ENCODE measurements at places on chromosomes 12 and 14.

DNA sequence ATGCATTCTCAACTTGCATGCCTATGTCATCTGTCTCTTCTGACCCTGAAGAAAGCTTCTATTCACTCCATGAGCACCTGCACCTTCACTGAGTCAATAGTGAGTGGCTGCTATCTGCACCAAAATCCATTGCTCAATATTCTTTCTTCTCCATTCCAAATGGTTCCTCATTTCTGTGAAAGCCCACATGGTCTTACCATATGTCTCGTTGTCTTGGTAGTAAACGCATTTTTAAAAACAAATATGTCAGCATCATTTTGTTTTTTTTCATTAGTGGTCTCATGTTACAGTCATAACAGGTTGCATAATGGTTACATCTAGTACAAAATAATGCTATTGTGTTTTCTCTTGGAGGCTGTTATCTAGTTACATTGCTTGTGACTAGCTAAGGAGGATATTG lies 106.9 kb upstream of the CPM start:
- DNase-seq, result no peak

- DNase-seq, result no peak
Measured at GRCh38 chr14:58944343-58944967, 244.0 kb upstream of the DAAM1 start.

GRCh38 chr12:120725151-120725658 lies 421 bp upstream of the ACADS start:
- DNase-seq, result no peak

DNA sequence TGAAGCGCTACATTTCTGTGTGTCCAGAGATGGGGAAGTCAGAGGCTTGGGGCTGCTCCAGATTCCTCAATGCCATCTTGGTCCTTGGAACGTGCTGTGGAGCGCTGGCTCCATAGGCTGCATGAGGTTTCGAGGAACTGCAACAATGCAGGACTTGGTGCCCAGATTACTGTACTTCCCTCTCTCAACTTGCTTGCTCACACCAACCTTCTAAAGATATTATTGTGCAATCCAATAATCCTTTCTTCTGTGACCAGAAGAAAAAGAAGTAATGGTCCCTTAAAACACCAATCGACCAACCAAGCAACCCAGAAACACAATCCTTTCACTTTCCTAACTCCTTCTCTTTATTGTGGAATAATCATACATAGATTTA lies 3.7 kb downstream of the PRICKLE1 start:
- no peak for DNase-seq

DNA sequence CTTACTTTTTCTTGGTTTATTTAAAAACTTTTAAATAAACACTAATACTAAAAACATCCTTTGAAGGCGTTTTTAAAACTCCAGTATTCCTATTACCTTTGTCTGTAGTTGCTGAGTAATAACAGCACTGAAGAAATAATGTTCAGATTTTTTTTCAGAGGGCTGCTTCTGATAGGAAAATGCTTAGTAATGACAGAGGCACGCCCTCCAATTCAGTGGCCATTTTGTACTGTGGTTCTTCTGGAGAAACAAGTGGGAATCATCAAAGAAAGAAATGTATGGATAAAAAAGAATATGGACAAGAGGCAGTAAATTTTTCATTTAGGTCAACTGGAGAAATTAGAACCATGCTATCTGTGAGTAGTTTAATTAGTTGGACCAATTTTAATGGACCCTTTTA lies 13.6 kb downstream of the VEZT start:
- DNase-seq, result no peak

GRCh38 chr12:114504311-114504710 lies 98.4 kb upstream of the TBX5 start:
- no peak for DNase-seq

DNA sequence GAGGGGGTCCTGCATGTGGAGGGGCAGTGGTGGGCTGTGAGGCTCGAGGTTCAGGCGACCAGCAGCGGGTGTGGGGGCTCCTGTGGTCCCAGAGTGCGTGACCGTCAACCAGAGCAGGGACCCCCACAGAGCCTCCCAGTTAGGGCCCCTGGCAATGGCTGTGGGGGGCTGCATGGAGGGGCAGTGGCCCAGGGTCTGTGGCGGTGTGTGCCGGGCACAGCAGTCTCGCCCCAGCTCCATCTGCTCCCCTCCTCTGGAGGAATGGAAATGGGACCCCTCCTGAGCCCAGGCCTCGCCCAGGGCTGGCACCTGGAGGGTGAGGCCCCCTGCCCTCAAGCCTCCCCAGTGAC lies 210.8 kb upstream of the C14orf180 start:
- no peak for DNase-seq

DNA sequence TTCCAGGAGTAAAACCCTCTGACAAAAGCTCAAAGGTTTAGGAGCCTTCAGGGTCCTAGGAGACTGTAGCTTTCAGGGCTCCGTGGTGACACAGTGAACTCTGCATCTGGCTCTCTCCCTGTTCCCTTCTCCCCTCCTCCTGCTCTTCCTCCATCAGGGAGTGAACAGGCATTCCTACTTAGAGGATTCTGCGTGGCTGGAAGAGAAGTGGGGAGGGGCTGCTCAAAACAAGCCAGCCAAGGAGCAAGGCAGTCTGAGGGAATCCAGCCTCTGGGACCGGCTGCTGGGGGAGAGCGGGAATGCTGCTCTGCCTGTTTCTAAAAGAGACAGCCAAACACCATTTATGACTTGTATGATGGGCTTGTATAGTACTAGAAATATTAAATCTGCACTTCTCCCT lies 49.5 kb downstream of the RBMS2 start:
- DNase-seq, result no peak

All from smooth muscle cell of the brain vasculature (primary cell).